ENCODE measurements at places on chromosomes 4 and X.

- no peak for DNase-seq
These were observed 85.0 kb downstream of the NFKB1 start for GRCh38 chr4:102586002-102586643.

- DNase-seq, result no peak
These were observed 74.2 kb downstream of the PPA2 start for GRCh38 chr4:105399532-105400161.

- DNase-seq, result no peak
These were observed 304.5 kb downstream of the CBLL2 start for GRCh38 chrX:22577181-22577580.

DNA sequence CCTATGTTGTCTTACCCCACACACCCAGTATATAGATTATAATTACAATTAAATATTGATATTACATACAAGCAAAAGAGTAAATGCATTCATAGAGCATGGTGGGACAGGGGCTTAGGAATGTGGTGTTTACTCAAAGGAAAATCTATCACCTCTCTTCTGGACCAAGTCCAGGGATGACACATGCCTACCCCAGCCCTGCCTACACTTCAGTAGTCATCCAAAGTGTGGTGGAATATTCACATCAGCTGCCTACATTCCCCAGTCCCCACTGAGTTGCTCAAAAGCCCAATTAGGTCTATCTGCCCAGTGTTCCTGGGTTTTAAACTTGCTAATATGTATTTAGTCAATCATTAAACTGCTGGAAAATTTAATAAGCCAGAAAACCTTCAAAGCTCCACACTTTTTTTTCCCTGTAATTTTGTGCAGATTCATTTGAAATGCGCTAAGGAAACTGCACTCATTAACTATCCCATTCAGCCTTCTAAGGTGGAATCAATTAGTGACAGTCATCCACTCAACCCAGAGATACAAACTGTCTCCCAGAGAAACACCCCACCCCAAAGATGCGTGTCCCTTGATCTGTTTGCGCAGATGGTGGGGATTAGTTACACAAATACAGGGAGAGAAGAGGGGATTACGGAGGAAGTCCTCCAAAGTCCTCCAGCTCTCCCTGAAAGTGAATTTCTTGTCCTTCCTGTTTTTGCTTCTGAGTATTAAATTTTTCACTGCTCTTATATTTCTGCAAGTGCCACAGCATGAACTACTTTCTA lies 91.7 kb upstream of the KDR start:
- no peak for DNase-seq

DNA sequence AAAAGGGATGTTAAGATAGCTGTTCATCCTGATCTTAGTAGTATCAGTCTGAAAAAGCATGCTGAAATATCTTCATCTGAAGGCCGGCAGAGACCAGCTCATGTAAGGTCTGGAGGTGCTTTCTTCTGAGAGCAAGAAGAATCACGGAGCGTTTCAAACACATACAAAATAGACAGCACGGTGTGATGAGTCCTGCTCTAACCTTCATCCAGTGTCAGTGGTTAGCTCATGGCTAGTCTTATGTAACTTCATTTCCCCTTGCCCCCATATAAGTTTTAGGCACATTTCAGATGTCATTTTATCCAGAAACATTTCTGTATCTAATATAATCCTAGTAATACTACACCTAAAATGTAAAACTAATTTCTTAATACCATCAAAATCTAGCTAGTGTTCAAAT lies 27.8 kb downstream of the ADD1 start:
- DNase-seq, result no peak

- DNase-seq, result no peak
These were observed 958.6 kb downstream of the STIM2 start for GRCh38 chr4:27819246-27819645.

GRCh38 chr4:20592663-20593062 lies 107.6 kb upstream of the PACRGL start:
- no peak for DNase-seq

DNA sequence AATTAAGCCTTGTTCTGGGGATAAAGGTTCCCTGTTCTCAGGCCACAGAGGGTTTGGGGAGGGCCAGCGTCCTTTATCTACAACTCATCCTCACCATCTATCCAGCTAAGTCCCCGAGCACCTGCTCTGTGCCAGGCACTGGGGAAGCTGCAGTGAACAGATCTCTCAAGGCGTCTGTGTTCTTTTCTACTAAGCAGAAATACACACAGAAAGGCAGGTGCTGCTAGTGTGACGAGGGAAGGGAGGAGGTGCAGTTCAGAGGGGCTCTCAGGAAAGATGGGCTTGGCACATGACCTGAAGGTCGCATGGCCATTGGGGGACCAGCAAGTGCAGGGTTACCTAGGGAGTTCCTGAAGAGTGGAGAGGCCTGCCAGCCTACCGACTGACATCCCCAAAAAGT lies 352.2 kb downstream of the NR3C2 start:
- DNase-seq, result no peak

- no peak for DNase-seq
These were observed 15.7 kb downstream of the C1QTNF7 start for GRCh38 chr4:15443371-15444160.

DNA sequence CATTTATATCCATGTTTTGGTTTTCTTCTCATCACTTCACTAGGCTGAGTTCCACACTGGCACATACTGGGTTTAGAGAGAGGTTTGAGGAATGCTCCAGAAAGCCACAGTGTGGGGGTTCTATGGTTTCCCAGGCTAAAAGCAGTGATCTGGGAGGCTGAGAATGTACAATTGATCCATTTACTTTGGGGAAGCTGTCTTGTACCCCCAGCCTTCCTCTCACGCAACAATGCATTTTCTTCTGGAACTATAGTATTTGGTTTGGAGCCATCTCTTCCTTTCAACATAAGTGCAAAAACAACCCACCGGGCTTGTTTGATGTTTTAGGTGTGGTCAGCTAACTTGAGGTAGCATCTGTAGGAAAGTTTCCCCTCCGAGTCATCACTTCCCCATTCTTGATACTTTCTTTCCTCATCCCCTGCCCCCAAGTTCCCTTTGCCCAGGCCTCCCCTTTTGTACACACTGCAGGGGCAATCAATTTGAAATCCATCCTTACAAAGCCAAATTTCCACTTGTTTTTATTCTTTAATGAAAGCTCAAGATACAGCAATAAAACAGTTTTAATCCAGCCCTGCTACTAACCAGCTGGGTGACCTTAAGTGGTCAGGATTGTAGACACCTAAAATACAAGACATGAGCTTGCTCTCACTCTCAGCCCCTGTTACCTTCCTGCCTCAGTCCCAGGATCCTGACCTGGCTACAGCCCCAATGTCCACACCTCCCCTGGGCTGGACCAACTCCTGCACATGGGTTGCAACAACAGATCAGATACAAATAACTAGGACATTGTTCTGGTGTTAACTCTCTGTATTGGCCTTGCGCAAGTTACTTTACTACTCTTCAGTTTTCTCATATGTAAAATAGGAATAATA lies 109.2 kb downstream of the FHDC1 start:
- DNase-seq, result no peak

GRCh38 chrX:95382799-95383198 lies 1301.8 kb upstream of the DIAPH2 start:
- no peak for DNase-seq

DNA sequence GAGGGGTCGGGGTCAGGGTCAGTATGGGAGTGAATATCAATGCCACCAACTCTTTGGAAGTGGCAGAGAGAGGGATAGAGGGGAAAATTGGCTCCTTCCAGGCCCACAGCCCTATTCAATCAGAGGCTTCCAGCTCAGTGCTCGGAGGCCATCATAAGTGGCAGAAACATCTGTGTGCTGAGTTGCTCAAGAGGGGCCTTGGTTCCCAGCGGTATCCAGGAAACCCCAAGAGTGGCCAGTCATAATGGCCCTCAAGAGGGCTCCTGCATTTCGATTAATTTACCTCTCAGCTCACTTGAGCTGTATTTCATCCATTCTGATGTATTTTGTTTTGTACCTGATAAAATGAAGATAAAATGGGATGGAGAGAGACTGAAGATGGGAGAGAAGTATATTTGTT lies 154.3 kb upstream of the EOLA2 start:
- DNase-seq, result no peak

- DNase-seq, result no peak
These were observed 21.8 kb downstream of the SH3TC1 start for GRCh38 chr4:8220661-8221450.

DNA sequence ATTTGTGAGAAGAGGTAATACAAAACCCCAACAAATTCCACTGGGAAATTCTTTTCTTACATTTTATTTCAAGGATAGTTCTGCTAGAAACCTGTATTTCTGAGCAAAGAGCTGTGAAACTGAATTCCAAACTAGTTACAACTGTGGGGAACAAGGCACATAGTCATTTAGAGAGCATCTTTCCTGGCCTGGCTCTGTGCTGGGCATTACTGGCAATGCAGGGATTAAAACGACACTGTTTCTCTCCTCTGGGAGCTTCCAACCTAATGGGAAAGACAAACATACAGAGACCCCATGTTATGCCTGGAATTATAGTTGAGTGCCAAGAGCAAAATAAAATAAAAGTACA lies 36.5 kb downstream of the SUPT20HL1 start:
- no peak for DNase-seq

- no peak for DNase-seq
These were observed 23.3 kb downstream of the TLR8 start for GRCh38 chrX:12929701-12930100.

GRCh38 chr4:7978489-7978888 lies 38.8 kb upstream of the AFAP1 start:
- no peak for DNase-seq

GRCh38 chr4:151784706-151785105 lies 23.9 kb upstream of the GATB start:
- DNase-seq, result no peak

GRCh38 chrX:115029869-115030570 lies 12.6 kb upstream of the IL13RA2 start:
- DNase-seq, result no peak

- DNase-seq, result no peak
These were observed 185.5 kb downstream of the RAB28 start for GRCh38 chr4:13298655-13299054.

- DNase-seq, result no peak
These were observed 13.8 kb downstream of the SLC25A5 start for GRCh38 chrX:119482041-119482440.

DNA sequence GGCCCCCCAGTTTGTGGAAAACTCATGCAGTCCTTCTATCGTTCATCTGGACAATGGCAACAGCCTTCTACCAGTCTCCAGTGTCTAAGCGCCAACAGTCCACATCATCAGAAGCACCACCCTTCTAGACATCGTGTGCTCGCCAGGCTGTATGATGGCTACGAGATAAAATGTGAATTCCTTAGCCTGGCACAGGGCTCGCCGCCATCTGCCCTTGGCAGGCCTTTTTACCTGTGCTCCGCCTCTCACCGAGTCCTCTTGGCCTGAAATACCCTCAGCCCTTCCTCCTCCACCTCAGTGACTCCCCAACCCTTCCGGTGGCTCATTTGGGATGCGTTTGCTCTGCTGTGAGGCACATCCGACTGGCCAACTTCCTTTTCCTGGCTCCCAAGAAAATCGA lies 15.9 kb upstream of the STS start:
- no peak for DNase-seq

Data from stimulated activated CD8-positive, alpha-beta memory T cell treated with anti-CD3 and anti-CD28 coated beads, Interleukin-2, amount 100 ng/mL, for 1 hour (primary cell).